ENCODE measurements at places on chromosomes 4 and X. TPM values are rescaled to one million over a fixed set of nuclear protein-coding genes. Genes with fewer than 3 reads are reported as not detected.

STOX2 gene
- 10.2 TPM for total RNA-seq

SLC9A6 gene
- total RNA-seq = 21.0 TPM

IL21 gene
- total RNA-seq = not detected

PRICKLE3 gene
- total RNA-seq = 9.6 TPM

DCAF8L2 gene
- 0.15 TPM for total RNA-seq

TBC1D9 gene
- 28.3 TPM for total RNA-seq

ZNF185 gene
- 0.33 TPM for total RNA-seq

NLGN4X gene
- 3.5 TPM for total RNA-seq

HSFX1 gene
- 0.46 TPM for total RNA-seq

DDX53 gene
- not detected for total RNA-seq

GSX2 gene
- not detected for total RNA-seq

IL3RA gene
- total RNA-seq = not detected

NXF2B gene
- not detected for total RNA-seq

FHIP1A gene
- total RNA-seq = not detected

CT45A10 gene
- total RNA-seq = not detected

CXorf49 gene
- total RNA-seq = not detected

GC gene
- total RNA-seq = not detected

SPANXA2 gene
- total RNA-seq = not detected

SLC25A14 gene
- total RNA-seq = 14.5 TPM

TTC29 gene
- not detected for total RNA-seq

NEIL3 gene
- 17.6 TPM for total RNA-seq

GPR101 gene
- not detected for total RNA-seq

PKD2 gene
- 61.9 TPM for total RNA-seq

NSG1 gene
- total RNA-seq = 46.8 TPM

MAGEC2 gene
- total RNA-seq = not detected

NHSL2 gene
- under 0.01 TPM for total RNA-seq
